ENCODE measurements at places on chromosomes 5 and 9. TPM values are rescaled to one million over a fixed set of nuclear protein-coding genes. Genes with fewer than 3 reads are reported as not detected.

OGN gene
- total RNA-seq = not detected

IL13 gene
- total RNA-seq = not detected

HMMR gene
- 28.2 TPM for total RNA-seq

NPM1 gene
- total RNA-seq = 3,300 TPM

SLC23A1 gene
- 1.5 TPM for total RNA-seq

POLR1E gene
- total RNA-seq = 38.8 TPM

P4HA2 gene
- 37.2 TPM for total RNA-seq

FAM163B gene
- not detected for total RNA-seq

C9orf153 gene
- 0.46 TPM for total RNA-seq

SGCD gene
- 4.5 TPM for total RNA-seq

TOR2A gene
- total RNA-seq = 15.4 TPM

HRCT1 gene
- 0.38 TPM for total RNA-seq

SOWAHA gene
- total RNA-seq = 0.15 TPM

CDC42SE2 gene
- 26.6 TPM for total RNA-seq

MARCOL gene
- total RNA-seq = not detected

CARD9 gene
- total RNA-seq = 0.53 TPM

GFI1B gene
- not detected for total RNA-seq

CCDC152 gene
- not detected for total RNA-seq
